ENCODE measurements at places on chromosomes 6 and 20. TPM values are rescaled to one million over a fixed set of nuclear protein-coding genes. Genes with fewer than 3 reads are reported as not detected.

DNA sequence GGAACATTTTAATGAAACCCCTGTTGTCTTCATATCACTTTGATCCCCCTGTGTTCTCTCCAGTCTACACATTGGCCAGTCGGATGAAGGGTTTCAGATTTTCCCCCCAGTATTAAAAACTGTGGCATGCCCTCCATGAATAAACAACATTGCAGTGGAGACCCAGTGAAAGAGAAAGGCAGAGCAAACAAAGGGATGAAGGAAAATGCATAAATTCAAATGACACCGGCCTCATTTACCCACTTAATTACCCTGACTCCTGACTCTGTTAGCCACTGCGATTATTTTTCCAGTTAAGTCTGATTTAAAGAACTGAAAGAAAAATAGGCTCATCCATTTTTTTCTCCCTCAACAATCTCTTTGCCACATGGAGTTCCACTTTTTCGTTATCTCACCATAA, 569.2 kb downstream of the TFAP2B start:
- DNase-seq = no peak

GRCh38 chr6:50030777-50031562, 9.2 kb upstream of the DEFB110 start:
- peak; percentile 47 for DNase-seq

DNA sequence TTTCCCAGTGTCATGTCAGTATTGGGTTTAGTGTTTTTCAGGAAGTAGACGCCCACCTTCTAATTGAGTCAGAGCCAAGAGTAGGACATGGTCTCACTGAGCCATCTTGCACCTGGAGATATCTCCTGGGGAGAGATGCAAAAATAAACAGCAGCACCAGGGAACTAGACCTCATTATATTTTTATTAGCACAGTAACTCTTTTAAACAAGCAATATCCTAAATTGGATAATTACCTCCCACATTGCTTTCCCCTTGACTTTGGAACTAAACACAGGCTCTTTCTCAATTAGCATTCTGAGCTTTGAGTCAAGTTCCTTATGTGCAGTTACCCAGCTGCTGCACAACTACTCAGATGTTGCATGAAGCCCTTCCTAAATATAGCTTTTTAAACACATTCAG, 175.4 kb downstream of the IBTK start:
- no peak for DNase-seq

DNA sequence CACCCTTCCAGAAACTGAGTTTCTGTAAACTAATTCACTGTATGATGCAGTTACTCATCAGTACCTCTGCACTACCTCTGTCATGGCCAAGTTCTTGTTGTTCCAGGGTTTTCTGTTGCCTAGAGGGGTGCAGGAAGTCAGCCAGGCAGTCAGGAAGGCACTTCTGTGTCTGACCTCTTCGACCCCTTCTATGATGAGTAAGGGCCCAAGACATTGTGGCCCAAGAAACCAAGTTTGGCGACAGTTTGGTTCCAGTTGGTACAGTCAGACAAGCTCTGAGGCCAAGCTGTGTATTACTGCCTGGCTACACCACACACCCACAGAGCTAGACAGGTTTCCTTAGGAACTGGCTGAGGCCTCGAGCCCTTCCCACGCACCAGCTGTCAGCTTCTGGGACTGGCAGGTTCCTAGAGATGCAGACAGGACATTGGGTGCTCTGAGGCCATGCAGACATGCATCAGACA, 41.2 kb downstream of the TRAF3IP2 start:
- no peak for DNase-seq

- no peak for DNase-seq
These were observed 112.4 kb downstream of the HDGFL1 start for GRCh38 chr6:22681761-22682160.

DNA sequence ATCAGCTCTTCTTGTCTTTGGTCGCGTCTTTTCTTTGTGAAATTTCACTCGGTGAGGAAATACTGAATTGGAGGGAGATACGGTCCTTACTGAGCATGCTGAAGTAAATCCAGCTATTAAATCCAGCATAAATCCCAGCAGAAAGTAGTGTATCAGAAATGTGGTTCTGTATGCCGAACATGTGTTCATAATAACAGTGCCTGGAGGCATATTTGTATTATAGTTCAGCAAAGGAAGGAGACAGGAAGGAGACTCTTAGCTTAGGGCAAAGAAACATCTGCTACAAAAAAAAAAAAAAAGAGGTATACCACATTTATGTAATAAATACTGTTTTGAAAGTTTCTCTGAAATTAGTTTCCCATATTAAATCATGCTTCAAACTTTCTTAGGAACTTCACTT, 211.8 kb downstream of the PLCB4 start:
- DNase-seq = peak; percentile 31

DNA sequence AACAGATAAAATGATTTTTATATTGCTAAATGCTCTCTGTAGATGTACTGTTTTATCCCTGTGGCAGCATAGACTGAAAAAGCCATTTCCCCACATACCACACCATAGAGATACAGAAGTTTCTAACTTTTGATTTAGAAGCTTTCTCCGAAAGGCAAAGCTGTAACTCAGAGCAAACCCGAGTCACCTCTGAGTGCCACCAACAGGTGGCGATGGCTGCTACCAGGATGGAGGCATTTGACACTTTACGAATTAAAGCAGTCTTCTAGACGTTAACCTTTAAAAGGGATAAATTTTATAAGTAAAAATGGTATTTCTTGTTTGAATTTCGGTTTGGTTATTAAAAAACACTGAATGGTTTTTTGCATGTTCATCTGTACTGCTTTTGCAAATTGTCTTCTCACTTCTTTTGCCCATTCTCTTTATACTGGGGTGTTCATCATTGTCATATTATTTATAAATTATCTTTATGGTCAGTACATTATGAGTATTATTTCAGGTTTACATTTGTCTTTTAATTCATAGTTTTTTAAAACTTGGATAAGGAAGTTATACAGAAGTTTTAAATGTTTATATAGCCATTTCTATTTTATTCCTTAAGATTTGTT, 201.0 kb upstream of the CEP162 start:
- DNase-seq = peak; percentile 60

- no peak for DNase-seq
These were observed 89.3 kb downstream of the EPB41L2 start for GRCh38 chr6:130973521-130974277.

DNA sequence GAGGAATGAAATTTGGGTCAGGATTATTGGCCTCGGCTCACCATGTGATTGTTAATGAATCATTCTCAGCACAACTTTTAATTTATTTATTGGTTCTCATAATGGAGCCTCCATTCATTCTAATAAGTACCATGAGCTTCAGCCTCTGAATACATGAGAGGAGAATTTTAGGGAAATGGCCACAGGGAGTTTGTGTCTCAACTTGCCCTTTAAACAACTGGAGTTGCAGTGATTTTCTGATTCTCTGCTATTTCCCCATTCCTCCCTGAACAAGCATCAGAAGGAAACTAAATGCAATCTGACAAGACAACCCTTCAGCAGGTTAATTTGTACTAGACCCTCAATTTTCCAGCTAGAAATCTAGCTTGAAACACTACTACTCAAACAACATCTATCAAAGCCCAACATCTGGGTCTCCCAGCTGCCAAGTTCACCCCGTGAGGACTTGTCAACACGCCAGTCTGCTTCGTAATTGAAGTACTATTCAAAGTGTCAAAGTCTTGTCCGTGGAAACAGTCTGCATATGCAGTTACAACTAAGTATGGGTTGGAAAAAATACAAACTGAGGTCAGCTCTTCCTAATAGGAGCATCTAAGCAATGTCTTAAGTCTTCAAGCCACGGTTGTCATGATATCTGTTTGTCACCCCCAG, 235.4 kb downstream of the CDH4 start:
- no peak for DNase-seq

- DNase-seq = peak; percentile 92
These were observed at the start of gene KPNA5 for GRCh38 chr6:116680880-116681672. TSS of gene KPNA5 (plus strand) at chr6:116681211. CDS start at chr6:116681335, 124 bp downstream.

- no peak for DNase-seq
These were observed 51.0 kb upstream of the IL20RA start for GRCh38 chr6:137095651-137096238.

DNA sequence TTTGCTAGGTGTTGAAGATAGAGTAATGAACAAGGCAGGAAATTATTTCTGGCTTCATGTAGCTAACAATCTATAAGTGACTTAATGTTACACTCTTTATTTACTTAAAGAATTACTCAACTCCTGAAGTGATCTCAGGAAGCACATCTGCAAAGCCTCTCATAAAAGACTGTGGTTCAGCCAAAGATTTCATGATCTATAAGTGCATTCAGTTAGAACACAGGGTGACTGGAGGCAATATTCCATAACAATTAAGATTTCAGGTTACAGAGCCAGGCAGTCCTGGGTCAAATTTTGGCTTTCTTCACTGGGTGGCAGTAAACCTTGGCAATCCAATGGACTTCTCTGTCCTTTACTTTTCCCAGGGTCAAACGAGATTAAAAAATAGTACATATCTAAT, 204.0 kb downstream of the TPBG start:
- DNase-seq = no peak

DNA sequence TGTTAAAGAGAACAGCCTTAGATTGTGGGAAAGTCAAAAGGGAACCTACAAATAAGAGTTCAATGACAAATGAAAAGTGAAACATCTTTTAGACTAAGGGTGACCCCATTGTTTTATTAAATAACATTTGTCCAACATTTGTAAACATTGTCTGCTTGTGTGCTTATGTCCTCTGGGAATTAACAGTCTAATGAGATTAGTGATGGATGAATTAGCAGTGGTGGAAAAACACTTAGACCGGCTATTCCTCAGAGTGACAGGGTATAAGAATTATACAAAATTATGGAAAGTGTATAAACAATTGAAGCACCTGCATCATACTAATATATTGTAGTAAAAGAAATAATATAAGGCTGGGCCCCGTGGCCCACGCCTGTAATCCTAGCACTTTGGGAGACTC, 29.3 kb upstream of the HFE start:
- DNase-seq = no peak

DNA sequence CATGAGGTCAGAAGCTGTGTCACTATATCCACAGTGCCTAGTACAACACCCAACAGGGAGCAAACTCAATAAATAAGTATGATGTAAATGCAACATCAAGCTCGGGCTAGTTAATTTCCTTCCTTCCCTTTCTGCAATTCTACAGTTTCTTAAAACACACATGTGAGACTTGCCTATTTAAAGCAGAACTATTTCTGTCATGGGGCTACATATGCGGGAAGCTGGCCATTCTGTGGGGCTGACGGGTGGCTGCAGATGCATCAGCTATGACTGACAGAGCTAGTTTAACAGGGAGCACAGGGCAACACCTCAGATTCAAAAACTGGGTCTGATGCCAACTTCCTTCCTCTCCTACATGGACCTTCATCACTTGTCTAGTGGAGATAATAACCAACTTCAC, 118.1 kb upstream of the ENPP5 start:
- DNase-seq = no peak

DNA sequence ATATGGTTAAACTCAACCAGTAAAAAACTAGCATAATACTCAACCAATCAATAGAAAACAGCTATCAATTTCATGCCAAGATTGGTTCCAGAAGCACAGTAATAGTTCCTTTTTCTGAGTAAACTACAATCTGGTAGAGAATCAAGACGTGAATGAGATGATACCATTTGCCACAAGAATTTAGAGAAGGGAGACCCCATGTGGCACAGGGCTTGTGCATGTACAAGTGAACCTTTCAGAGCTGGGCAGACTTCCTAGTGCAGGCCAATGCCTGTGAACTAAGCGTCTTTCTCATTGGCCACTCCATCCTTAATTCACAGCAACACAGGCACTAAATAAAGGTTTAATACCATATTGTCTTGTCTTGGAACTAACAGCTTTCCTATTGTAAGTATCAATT, 213.5 kb downstream of the RFPL4B start:
- DNase-seq = peak; percentile 46

GRCh38 chr6:31945507-31946369, at the start of gene CFB:
TSS of gene CFB (plus strand) at chr6:31946095. CDS start at chr6:31946222, 127 bp downstream.
- DNase-seq = no peak

DNA sequence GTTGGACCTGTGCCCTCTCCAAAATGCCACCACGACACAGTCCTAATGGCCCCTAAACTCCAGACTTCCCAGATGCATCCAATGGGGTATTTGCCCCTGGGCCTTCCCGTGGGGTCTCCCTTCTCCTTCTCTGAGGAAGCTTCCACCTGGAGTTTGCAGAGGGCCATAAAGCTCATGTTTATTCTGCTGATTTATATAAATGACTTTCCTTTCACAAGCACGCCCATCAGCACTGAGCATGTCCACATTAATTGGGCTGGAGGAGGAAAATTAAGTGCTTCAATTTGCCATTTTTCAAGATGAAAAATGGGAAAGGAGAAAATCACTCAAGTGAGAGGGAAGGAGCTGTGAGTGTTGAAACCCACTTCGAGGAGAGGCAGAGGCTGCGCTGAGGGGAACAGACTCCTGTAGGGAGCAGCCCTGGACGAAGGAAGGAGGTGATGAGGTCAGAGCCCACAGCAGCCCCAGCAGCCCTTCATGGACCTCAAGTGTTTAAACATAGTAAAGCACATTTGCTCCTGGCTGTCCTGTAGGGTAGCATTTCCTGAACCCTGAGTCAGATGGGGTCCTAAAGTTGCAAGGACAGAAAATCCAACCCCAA, 434.9 kb upstream of the SULF2 start:
- DNase-seq = no peak

GRCh38 chr6:49841424-49841823, 24.9 kb downstream of the CRISP1 start:
- no peak for DNase-seq

- no peak for DNase-seq
These were observed 394.5 kb downstream of the PTPRT start for GRCh38 chr20:42795111-42795695.

DNA sequence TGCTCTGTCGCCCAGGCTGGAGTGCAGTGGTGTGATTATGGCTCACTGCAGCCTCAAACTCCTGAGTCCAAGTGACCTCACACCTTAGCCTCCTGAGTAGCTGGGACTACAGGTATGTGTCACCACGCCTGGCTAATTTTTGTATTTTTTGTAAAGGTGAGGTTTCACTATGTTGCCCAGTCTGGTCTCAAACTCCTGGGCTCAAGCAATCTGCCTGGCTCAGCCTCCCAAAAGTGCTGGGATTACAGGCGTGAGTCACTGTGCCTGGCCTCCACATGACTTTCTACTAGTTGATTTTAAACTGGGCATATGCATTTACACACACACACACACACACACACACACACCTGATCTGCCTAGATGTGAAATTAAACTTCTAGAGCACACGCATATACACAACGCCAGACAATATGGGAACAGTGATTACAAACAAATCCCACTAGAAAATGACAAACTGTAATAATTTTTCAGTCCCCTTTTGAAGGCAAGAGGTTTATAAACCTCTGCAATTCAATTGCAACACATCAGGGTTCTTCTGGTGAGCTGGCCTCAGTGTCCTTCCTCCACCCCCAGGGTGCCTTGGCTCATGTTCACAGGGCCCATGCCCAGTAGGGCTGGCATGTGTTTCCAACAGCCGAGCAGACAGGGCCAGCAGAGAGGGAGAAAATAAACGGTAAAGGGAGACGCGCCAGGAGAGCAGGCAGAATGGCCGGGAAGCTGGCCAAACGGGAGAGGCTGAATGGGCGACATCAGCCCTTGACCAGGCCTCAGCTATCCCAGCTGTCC, 31.2 kb downstream of the PARD6B start:
- no peak for DNase-seq

BHLHE23 gene
- not detected for total RNA-seq

KIF16B gene
- 14.7 TPM for total RNA-seq

MATN4 gene
- total RNA-seq = 0.42 TPM

FOXS1 gene
- total RNA-seq = not detected

GINM1 gene
- 29.0 TPM for total RNA-seq

TOX2 gene
- 0.37 TPM for total RNA-seq

DEF6 gene
- total RNA-seq = 0.71 TPM

CRISP2 gene
- not detected for total RNA-seq

PHACTR3 gene
- total RNA-seq = not detected

KATNA1 gene
- 20.8 TPM for total RNA-seq

SIRPA gene
- total RNA-seq = 74.7 TPM

ANKEF1 gene
- total RNA-seq = 2.8 TPM

MAPK13 gene
- not detected for total RNA-seq

ATP9A gene
- 20.3 TPM for total RNA-seq

XKR7 gene
- 0.11 TPM for total RNA-seq

Measured in SK-MEL-5 (cell line).